Stimulated activated CD8-positive, alpha-beta memory T cell treated with anti-CD3 and anti-CD28 coated beads, Interleukin-4, amount 100 ng/mL, for 4 hours (primary cell): ENCODE measurements at places on chromosomes 5 and 9.

GRCh38 chr9:14909181-14909580 is 1.0 kb downstream of the FREM1 start:
- no peak for DNase-seq

- DNase-seq, result no peak
Observed at GRCh38 chr5:66704790-66705425, 108.7 kb downstream of the MAST4 start.

DNA sequence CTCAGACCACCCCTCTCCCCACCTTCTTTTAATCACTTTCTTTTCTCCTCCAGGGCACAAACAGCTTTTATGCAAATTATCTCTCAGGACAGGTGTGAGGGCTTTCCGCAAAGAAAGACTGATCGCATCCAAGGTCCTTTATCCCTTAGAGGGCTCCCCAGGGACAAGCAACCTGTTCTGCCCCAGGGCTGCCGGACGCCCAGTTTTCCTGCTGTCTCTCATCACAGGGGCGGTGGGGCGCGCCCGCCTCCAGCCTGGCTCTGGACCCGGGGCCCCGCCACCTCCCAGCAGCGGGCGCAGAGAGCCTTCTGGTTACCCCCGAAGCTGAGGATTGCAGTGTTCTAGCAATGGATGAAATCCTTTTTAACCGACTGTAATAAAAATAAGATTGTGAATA is 266.1 kb downstream of the CWC27 start:
- no peak for DNase-seq

DNA sequence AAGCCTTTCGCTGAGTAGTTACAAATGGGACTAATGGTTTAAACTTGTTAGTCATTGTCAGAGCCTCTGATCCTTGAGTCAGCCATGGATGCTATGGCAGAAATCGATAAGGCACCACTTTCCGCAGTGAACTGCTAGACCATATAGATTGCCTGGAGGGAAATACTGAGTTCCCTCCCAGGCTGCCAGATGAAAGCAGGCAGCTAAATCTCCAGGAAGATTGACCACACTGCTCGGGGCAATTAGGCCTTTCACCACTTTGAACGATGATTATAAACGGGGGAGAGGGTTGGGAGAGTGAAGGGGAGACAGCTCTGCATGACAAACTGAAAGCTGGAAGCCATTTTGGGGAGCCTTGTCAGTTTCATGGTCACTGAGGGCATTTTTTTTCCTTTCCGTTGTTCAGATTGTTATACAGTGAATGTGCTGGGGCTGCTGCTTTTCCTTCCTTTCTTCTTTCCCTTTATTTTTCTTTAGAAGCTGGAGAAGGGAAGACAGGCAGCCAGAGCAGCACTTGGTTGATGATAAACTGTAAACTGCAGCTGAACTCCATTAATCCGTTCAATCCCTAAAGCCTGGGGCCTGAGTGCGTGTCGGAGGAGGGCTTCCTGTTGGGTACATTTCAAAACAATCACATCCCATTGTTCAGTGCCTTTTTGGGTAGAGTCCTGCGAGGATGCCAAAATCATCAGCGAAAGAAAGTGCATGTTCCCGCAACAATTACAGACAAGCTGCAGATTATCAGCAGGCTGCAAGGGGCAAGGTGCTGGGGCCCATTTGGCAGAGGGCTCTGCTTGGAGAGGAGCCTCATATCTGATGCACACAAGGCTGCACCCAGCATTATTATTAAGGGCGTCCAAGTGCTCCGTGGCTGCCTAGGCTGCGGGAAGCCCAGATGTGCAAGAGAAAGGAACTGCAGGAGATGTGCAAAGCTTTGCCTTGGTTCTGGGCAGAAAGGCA is 308.4 kb downstream of the PSAT1 start:
- no peak for DNase-seq

DNA sequence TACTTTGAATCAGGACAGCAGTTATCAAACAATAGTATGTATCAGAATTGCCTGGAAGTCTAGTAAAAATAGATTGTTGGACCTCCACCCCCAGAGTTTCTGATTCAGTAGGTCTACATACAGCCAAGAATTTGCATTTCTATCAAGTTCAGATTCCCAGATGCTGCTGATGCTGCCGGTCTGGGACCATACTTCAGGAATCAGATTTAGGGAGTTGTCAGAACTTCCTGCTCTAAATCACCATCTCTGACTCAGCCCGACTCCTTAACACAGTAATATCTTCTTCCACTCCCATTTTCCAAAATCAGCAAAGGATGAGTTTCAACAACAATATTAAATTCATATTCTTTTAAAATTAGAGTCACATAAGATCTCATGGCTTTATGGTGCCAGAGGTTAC is 227.2 kb upstream of the TMEM161B start:
- DNase-seq, result no peak

- no peak for DNase-seq
Observed at GRCh38 chr5:83340511-83340918, 131.0 kb upstream of the VCAN start.

- DNase-seq, result no peak
Observed at GRCh38 chr9:134475011-134475790, 148.9 kb downstream of the RXRA start.

DNA sequence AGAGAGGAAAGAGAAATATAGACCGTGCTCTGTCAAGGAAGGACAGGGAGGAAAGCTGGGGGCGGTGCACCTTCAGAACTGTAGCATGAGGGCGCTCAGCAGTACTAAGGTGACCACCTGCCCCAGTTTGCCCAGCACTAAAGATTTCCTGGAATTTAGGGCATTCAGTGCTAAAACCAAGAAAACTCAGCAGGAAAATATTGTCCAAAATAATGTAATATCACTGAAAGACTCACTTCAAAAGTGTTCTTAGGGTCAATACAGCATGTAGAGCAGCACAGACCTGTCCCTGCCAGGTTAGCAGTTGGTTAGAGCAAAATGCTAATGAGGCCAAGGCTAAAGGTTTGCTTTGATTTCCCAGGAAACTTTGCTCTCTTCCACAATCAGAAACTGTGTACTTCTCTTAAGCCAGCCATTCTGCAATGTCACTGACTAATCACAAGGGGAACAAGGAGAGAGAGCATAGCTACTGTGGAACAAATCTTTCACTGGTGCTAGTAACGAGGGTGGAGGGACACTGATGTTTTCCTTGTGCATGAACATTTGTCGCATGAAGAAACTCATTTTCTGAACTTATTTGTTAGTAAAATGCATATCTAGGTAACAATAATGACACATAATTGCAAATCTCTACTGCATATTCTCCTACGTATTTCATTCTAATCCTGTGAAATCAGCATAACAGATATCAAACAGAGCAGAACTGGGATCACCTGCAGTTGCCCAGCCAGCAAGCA is 53.0 kb upstream of the GRAMD2B start:
- DNase-seq, result no peak
